Activated T-helper 2 cell treated with anti-CD3 and anti-CD28 coated beads, Interferon-gamma antibody, Interleukin-2, Interleukin-4, amounts not matched to agents 10 μg/mL and 5 μg/mL and 100 μg/mL, durations not matched to agents 14 hours and 24 hours and 36 hours (primary cell): ENCODE measurements at places on chromosomes 6 and 20. TPM values are rescaled to one million over a fixed set of nuclear protein-coding genes. Genes with fewer than 3 reads are reported as not detected.

ULBP2 gene
- total RNA-seq, result 0.14 and 0.18 TPM in 2 replicates

DEFB126 gene
- total RNA-seq, result not detected in 2 replicates

MEP1A gene
- total RNA-seq, result not detected in 2 replicates

NINL gene
- total RNA-seq, result 6.9 and 7.5 TPM in 2 replicates

MACROD2 gene
- not detected in 2 replicates for total RNA-seq

MOG gene
- total RNA-seq, result not detected in 2 replicates

FAM209B gene
- 0.97 and 1.8 TPM in 2 replicates for total RNA-seq

CAGE1 gene
- 0.16 TPM in 2 replicates for total RNA-seq

ME1 gene
- total RNA-seq, result 0.05 TPM in 1 of 2 replicates, not detected in the other

TMEM200A gene
- 1.1 and 1.3 TPM in 2 replicates for total RNA-seq

POFUT1 gene
- total RNA-seq, result 67.4 and 68.8 TPM in 2 replicates

TREM1 gene
- not detected in 2 replicates for total RNA-seq
